ENCODE measurements at places on chromosomes 4 and X. TPM values are rescaled to one million over a fixed set of nuclear protein-coding genes. Genes with fewer than 3 reads are reported as not detected.

GRCh38 chr4:84697615-84698201, 114.8 kb downstream of the CDS1 start:
- DNase-seq, result no peak

The RS1 gene
- not detected for total RNA-seq

DNA sequence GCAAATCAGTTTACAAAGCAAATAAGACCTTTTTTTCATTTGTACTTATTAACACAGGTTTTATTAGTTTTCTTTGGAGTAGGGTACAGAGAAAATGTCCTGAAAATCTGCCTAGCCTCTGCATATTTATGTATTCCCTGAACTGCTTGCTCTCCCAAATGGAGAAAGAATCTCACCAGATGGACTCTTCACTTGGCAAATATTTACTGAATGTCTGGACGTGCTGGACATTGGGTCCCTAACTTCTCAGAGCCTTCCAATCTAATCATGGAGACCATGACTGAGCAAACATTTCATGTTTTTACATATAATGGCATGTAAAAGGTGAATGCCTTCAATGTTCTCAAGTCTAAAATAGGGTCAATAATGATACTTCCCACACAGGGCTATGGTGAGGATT, 126.0 kb downstream of the CHRDL1 start:
- no peak for DNase-seq

The USP27X gene
- 2.4 TPM for total RNA-seq

GRCh38 chr4:23978002-23978401, 88.2 kb upstream of the PPARGC1A start:
- no peak for DNase-seq

- DNase-seq, result no peak
Measured at GRCh38 chr4:19650903-19651864, 600.5 kb upstream of the SLIT2 start.
